ENCODE measurements at places on chromosomes 7 and 10.

GRCh38 chr10:132158823-132159222 lies 27.9 kb upstream of the DPYSL4 start:
- no peak for DNase-seq

DNA sequence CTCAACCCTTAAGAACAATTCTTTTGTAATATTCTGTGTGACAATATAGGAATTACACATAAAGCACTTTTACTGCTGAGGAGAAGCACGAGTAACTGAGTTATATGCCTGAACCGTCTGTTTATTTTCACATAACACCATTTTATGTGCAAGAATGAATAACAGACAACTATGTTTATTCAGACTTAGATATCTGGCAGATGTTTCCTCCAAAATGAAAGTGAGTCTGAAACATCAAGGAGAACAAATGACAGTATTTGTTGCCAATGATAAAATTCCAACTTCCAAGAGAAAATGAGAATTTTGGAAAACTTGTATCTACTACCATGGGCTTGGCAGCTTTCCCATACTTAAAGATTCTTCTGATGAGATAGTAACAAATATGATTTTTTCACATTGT lies 51.4 kb downstream of the DNMBP start:
- no peak for DNase-seq

DNA sequence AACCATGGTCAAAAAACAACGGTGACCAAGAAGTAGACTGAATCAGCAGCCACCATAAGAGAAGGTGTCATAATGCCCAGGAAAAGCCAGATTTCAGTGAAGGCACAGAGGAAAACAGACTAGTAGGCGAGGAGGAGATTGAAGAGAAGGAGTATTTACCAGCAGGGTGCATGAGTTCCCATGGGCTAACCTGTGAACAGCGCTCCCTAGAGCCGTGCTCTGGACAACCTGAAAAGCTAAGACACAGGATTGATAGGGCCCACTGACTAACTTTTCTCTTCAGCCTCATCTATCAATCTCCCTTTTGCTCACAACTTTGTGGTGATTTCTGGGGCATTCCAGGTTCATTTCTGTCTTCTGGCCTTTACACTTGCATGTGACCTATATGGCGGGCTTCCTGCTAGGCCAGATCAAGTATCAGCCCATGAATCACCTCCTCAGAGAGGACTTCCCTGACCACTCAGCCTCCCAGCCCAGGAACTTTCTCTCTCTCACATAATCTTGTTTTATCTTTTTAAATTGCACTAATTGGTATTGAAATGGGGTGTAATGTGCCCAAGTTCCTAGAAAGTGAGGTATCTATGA lies 12.8 kb downstream of the ANKRD22 start:
- no peak for DNase-seq

- DNase-seq, result no peak
Observed at GRCh38 chr7:39735903-39736302, 112.5 kb downstream of the RALA start.

DNA sequence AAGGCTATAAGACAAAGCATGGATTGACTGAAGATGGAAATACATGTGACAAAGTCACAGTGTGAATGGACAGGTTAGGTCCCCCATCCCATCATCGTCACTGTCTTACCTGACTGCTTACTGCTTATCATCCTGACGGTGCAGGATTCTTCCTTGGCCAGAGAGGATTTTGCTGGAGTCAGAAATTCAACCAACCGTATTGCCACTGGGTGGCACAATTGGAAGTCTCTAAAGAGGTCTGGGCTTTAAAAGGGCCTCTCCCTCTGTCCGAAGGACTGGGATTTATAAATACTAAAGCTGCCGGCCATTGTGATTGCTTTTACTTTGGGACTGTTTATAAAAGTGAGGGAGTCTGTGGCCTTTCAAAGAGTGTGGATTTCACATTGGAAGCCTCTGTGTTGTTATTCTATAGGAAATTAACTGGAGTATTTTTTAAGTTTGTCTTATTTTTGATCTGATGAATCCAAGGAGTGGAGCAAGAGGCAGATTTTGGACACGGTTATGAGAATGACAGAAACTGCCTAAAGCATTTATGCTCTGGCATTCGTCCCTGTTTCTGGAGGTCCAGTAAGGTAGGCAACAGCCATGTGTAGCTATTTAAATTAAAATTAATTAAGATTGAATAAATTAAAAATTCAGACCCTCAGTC lies 113.3 kb upstream of the CREB5 start:
- DNase-seq, result peak; percentile 38

DNA sequence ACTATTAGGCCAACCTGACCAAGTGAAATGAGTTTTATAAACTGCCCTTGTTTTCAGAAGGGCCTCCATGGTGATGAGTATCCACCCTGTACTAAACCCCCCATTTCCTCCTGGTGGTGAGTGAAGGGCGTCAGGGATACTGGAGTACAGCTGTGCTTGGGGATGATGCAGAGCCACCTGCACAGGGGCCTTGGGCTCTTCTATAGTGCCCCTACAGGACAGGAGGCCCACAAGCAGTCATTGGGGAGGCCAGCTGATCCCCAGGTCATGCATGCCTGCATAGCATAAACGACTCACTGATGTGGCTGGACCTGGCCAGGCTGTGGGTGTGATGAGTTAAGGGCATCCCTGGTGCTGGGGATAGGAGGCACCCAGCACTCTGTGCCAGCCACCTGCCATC lies 114.1 kb upstream of the CELF2 start:
- no peak for DNase-seq

DNA sequence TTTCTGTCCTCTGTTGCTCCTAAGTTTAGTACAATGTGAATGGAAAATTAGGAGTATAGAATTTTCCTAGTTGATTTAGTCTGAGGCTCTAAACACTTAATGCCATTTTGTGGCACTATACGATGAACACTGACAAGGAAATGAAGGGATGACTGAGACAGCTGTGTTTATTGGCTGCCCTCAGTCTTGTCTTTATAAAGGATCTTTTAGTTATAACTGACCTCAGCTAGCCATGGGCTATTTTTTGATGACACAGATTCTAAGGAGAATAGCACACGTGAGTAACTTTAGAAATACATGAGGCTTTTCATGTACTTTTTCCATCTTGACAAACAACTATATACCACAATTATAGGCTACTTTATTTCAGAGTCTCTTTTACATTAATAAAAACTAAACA lies 113.7 kb downstream of the PRKG1 start:
- no peak for DNase-seq

- no peak for DNase-seq
Observed at GRCh38 chr7:75739796-75740672, 1.3 kb upstream of the HIP1 start.

GRCh38 chr7:149330914-149331567 lies 69.0 kb downstream of the ZNF783 start:
- DNase-seq, result no peak

GRCh38 chr7:1497293-1497927 lies 6.8 kb downstream of the INTS1 start:
- DNase-seq, result no peak

DNA sequence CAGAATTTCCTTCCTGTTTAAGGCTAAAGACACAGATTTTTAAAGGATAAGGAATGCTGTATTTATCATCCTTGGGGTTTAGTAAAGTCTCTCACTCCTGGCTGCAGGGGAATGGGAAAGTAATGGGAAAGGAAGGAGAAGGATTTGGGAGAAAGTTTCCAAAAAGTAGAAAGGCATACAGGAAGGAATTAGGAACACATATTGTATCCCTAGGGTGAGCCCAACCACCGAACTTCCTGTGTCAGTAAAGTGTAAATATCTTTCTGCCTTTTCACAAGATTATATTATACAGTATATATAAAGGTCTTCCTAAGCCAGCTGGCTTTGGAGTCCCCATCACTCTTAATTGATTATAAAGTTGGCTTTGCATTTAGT lies 12.0 kb upstream of the UBE2D1 start:
- no peak for DNase-seq

DNA sequence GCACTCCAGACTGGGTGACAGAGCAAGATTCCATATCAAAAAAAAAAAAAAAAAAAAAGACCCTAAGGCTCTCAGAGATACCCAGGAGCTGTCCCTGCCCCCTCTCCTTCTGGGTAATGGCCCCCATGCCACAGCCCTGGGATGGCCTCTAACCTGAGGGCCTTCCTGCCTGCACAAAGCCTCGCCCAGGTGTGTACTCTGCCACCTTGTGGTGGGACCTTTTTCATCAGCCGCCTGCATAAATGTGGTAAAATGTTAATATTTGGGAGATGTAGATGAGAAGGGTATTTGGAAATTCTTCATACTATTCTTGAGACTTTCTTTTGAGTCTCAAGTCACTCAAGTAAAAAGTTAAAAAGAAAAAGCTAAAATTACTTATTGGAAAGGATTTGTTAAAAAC lies 46.3 kb upstream of the RNF216 start:
- no peak for DNase-seq

GRCh38 chr7:15783987-15784693 lies 97.7 kb upstream of the MEOX2 start:
- DNase-seq, result no peak

- no peak for DNase-seq
Observed at GRCh38 chr7:26461518-26461917, 169.9 kb downstream of the SNX10 start.

DNA sequence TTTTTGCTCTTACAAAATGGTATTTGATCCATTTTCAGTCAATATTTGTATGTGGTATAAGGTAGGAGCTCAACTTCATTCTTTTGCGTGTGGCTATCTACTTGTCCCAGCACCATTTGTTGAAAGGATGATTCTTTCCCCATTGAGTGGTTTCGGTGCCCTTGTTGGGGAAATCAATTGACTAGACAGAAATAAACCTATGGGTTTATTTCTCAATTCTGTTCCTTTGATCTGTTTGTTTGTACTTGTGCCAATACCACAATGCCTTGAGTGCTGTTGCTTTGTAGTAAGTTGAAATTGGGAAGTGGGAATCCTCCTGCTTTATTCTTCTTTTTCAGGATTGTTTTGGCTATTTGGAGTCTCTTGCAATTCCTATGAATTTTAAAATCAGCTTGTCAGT lies 41.0 kb downstream of the SNX10 start:
- no peak for DNase-seq

DNA sequence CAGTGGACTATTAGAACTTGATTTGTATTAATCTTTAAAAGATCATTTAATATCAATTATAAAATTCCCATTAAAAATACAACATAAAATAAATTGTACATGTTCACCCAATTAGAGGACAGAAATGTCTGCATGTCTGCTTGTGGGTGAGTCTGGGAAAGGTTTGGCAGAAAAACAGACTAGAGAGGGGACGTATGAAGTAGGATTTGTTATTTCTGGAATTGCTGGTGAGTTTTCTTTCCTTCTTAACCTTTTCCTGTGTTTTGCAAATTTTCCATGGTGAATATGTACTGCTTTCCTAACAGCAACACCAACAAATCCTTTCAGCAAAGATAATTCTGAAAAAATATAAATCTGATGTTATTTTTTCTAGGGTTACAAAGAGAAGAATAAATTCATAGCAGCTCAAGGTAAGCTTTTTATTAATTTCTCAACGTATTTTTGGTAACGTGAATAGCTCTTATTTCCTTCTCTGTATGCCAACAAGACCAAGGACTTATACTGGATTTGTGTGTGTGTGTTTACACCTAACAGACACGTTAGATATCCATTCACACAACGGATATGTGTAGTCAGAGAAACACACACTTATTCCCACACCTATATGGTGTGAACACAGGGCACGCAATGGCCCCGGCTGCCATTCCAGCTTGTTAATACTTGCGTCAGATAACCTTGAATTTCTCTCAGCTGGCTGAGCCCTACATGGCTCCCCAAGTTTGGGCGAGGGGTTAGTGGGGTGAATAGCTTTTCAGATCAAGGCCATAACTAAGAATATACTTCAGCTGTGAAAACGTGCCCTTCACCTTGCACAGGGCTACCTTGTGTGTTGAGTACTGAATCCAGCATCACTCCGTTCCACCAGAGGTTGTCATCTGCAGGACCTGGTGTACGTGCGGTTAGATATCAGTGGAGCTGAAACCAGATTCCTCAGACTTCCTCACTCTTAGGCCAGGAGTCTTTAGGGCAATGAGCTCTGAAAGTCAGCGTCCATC lies 64.6 kb downstream of the MKI67 start:
- DNase-seq, result no peak

DNA sequence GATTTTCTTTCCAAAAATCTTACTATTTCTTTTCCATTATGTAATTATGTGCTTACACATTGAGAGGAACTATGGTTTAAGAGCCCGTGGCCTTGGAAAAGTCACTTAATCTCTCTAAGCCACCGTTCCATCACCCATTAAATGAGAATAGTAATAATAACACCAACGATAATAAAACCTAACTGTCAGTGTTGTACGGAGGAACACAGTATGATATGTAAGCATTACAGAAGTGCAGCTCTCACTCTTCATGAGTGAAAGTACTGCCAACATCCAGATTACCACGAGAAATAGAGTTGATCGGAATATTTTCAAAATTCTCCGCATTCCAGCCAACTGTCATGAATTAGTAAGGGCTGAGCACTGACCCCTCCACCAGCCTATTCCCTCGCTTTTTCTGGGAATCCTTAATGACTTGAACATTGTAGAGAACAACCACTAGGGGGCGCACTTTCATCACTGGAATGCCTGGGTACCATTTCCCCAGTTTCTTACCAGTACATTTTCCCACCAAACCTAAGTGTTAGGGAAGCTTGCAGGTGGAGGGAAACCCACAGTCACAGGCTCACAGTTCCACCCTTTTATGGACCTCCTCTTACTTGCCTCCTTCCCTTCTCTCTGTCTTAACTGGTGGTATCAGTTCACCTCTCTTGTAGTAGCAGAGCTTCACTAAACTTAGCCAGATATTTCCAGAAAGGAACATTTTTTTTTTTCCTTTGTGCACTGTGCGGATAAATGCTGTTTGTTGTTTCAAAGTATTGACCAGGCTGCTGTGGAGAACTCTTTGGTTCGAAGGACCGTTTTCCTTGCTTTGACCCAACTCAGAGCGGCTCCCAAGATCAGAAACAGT lies 27.8 kb downstream of the NKX2-3 start:
- no peak for DNase-seq

GRCh38 chr7:28081016-28081415 lies 99.6 kb downstream of the JAZF1 start:
- no peak for DNase-seq

GRCh38 chr10:112000466-112000865 lies 183.1 kb downstream of the GPAM start:
- no peak for DNase-seq

- no peak for DNase-seq
Observed at GRCh38 chr7:79319369-79319768, 134.1 kb downstream of the MAGI2 start.

DNA sequence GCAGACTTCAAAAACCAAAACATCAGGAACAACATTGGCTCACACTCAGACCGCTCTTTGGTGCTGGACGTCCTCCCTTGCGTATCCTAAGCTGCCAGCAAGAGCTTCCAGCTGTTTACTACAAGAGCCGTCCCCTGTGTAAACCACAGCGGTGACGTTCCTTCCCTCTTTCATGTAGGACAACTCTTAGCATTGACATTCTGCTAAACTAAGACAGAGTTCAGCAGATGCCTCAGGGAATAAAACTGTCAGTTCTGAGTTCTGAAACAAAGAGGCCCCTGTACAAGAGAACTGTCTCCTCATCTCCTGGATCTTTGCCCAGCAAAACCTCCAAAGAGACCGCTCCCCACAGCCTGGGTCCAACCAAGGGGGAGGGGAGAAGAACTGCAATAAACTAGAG lies 57.8 kb upstream of the OPALIN start:
- DNase-seq, result no peak

DNA sequence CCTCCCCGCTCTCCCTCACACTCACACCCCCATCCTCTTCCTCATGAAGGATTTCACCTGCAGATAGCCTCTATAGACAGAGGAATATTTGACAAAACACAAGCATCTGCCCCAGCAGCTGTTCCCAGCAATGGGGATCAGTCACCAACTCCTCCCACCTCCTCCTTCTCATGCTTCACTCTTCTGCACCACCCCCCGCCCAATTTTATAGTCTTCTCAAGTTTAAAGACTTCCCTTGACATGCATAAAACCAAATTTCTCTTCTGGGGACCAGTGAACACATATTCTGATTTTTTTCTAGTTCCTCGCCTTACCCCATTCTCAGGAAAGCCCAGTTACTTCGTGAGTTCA lies 654.4 kb downstream of the LRMDA start:
- DNase-seq, result no peak
